Kidney (tissue), 22 donors: ENCODE measurements at places on chromosomes 11 and 22. TPM values are rescaled to one million over a fixed set of nuclear protein-coding genes. Genes with fewer than 3 reads are reported as not detected.

DNA sequence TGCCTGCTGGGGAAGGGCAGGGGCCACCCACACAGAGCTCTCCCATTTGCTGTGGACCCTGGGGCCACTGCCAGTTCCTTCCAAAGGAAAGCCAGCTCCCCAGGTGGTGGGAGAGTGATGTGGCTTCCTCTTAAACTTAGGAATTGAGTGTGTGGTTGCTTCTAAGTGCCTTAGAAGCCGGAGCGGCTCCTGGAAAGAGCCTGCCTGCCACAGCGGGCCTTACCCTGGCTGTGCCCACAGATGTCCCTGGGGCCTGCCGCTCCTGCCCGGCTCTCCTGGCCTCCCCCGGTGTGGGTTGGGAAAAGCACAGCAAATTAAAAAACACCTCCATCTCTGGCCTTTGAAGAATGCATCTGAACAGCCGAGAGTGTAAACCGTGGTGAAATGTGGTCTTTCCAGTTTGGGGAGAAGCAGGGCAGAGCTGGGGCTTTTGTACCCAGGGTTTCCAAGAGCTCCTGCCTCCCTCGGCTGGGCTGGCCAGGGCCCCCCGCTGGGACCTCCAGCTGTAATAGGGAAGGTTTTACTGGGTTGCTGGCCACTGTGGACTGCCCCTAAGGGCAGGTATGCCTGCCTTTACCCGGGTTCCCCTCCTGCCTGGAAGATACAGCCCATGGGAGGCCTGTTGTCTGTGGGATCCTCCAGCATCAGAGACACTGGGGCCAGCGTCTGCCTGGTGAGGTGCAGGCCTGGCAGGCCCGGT lies 30.2 kb downstream of the LRP5 start:
- DNase-seq: peak; percentile 71

- DNase-seq: no peak
These were observed 7.3 kb downstream of the PDGFB start for GRCh38 chr22:39237318-39238100.

DNA sequence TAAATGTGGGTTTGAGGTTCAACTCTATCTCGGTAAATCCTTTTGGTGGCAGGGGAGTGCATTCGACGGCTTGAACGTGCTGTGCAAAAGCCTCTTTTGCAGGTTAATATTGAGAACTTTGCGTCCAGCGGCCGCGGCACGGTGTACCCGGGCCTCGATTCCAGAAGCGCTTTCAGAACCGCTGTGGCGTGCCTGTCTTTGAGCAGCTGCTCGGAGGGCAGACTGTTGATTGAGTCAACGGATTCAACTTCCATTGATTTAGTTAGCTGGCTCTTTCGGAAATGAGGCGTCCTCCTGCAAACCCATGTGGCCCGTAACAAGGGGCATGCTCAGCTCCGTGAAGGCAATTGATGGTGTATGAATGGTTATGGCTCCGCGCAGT lies 1247.8 kb downstream of the BRD1 start:
- no peak for DNase-seq

DNA sequence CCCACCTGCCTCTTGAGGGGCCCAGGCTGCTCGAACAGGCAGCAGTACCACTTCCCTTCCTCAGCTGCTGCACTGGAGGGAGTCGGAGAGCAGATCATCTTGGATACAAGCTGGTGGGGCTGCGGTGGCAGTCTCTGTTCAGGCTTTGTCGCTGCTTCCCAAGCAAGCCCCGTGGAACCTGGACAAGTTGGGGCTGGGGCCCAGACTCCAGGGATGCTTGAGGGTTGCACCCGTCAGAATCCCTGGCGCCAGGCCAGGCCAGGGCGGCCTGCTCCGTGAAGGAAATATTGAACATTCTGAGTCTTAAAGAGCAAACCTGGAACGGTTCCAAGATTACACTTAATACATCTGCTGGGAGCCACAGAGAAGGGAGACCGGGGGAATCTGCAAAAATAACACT lies 310.1 kb upstream of the SORL1-AS1 start:
- DNase-seq: peak; percentile 73

MAP6 gene
- 21.3 TPM for polyA plus RNA-seq

PKDREJ gene
- 0.15 TPM for polyA plus RNA-seq

SAA4 gene
- polyA plus RNA-seq: not detected

PRR33 gene
- polyA plus RNA-seq: not detected

DNA sequence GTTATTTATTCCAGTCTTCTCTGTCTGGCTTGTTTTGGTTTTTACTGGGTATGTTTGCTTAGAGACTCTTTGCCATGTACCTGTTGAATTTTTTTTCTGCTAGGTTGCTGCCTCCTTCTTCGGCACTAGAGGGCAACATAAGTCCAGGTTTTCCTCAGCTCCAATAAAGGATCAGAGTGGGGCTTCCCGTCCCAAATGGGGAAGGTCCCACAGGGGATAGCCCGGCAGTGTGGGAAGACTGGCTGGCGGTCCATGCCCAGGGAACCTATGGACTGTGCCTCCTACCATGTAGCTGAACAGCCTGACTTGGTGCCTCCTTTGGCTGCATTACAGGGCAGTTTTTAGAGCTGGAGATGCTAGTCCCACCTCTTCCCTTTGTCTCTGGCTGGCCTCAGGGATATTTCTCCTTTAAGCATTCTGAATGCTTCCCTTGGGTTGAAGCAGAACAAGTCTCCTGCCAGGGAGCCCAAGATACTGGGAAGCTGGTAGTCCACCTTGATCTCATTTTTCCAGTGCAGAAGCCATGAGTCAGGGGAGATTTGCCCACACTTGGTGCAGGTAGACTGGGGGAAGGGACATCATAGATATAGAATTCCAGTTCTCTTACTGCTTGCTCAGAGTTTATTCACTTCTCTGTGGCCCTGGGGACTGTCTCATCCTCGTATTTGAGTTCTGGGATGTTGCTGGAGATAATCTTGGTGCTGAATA lies 60.2 kb downstream of the BRD1 start:
- DNase-seq: peak; percentile 43
